ENCODE measurements at places on chromosomes 1 and 21.

DNA sequence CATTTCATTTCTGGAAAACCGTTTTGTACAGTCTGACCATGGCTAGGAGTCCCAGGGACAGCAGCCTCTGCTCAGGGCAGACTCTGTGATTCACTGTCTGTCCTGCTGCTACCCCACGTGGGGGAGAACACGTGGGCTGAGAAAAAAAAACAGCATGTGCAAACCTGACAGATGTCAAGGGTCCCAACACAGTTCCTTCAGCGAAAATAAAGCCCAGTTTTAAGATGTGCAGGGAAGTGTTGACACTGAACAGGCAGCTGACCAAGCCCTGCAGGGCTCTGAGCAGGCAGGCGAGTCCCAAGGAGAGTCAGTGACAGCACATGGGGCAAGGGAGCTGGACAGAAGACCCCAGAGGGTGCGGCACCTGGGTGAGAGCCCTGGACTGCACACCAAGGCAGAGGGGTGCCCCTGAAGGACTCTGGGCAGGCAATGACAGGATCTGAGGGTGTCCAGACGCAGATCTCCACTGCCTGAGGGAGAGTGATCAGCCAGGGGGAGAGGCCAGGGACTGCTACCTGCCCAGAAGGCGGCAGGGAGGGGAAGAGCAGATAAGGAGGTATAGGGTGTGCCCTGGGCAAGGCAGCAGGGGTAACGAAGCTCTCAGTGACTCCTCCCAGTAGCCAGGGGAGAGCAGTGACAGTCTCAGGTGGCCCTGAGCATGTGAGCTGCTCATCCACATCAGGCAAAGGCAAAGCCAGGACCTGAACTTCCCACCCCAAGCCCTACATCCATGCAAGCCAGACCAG is 5.1 kb upstream of the SPATC1L start:
- peak; percentile 34 for DNase-seq

GRCh38 chr21:38839328-38840286 is 33.9 kb downstream of the ETS2 start:
- DNase-seq: no peak

GRCh38 chr21:38645282-38645681 is 147.0 kb upstream of the ERG start:
- no peak for DNase-seq

GRCh38 chr1:209820986-209821385 is 6.8 kb upstream of the UTP25 start:
- DNase-seq: no peak

DNA sequence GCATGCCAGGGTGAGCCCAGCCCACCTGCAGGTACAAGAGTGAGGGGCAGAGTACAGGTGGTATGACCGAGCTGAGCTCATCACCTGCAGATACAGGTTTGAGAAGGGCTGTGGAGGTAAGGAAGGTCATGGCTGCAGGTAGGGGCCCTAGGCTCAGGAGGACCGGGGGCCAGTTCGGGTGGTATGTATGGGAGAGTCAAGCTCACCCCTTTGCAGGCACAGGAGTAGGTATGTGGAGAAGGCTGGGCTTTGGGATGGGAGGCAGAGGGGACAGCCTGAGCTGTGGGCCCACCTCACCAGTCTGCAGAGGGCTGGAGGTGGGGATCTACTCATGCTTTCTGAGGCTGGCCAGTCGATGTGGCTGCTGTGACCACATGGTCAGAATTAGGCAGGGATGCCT is 17.2 kb downstream of the PODN start:
- DNase-seq: no peak

- DNase-seq: no peak
These were observed 1.8 kb downstream of the THEM4 start for GRCh38 chr1:151907363-151908139.

- DNase-seq: no peak
These were observed 237.0 kb downstream of the TBX15 start for GRCh38 chr1:118751166-118751565.

DNA sequence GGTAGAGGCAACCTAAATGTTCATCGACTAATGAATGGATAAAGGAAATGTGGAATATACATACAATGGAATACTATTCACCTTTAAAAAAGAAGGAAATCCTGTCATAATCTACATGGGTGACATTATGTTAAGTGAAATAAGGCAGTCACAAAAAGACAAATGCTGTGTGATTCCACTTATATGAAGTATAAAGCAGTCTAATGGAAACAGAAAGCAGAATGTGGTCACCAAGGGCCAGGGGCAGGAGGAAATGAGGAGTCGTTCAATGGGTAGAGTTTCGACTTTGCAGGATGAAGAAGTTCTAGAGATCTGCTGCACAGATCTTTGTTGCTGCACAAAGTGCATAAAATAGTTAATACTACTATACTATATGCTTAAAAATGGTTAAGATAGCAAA is 7.8 kb downstream of the DIPK1A start:
- DNase-seq: no peak

GRCh38 chr21:39611551-39612190 is 1.1 kb upstream of the B3GALT5 start:
- DNase-seq: no peak

- no peak for DNase-seq
These were observed 15.2 kb downstream of the DBT start for GRCh38 chr1:100234432-100234831.

GRCh38 chr1:75618382-75618781 is 7.5 kb upstream of the SLC44A5 start:
- DNase-seq: no peak

DNA sequence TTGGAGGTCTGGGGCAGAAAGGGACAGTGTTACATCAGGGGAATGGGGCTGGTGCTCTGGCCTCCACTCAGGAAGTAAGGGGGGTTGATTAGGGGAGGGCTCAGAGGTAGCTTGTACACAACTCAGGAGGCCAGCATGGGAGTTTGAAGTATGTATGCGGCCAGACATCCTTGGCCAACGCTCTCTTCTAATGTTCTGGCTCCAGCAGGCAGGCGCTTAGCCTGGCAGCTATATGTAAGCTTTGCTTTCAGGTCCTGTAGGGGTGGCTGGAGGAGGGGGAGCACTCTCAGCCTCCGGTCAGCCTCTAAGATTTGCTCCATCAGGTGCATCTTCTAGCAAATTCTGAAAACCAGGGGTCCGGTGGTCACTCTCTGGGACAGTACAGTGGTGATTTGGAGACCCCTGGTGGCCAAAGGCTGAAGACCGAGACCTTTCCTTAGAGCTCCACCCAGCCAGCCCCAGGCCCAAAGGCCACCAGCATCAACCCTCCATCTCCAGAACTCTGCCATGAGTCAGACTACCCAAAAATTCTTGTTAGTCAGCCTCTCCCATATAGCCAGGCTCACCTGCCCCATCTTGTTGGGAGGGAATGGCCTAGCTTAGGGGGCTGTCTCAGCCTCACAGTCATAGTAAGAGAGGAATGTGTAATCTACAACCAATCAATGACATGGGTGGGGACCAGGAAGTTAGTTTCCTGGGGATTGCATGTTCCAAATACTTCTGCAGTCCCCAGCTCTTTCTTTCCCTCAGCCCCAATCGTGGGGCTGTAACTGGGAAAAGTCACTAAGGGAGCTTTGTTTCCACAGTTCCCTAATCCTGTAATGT is 9.7 kb upstream of the COL8A2 start:
- peak; percentile 65 for DNase-seq

DNA sequence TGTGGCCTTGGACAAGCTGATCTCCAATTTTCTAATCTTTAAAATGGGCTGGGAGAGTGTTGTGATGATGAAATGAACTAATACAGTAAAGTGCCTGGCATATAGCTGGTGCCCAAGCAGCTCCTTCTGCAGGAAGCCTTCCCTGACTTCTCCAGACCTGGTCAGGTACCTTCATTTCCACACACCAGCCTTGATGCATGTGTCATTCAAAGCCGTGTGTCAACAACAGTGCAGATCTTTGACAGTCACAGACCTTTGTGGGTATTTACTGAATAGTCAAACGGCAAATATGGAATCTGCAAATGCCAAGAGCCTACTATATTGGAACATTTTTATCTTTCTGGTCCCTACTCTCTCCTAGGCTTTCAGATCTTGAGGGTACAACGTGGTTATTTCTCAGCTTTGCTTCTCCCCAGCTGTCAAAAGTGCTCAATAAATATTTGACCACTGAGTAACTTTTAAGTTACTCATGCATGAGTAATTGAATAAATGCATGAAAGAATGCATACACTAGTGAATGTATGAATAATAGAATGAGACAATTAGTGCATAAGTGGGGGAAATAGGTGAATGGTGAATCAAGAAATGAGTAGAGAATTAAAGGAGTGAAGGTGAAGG is 75.4 kb downstream of the MDM4 start:
- no peak for DNase-seq

DNA sequence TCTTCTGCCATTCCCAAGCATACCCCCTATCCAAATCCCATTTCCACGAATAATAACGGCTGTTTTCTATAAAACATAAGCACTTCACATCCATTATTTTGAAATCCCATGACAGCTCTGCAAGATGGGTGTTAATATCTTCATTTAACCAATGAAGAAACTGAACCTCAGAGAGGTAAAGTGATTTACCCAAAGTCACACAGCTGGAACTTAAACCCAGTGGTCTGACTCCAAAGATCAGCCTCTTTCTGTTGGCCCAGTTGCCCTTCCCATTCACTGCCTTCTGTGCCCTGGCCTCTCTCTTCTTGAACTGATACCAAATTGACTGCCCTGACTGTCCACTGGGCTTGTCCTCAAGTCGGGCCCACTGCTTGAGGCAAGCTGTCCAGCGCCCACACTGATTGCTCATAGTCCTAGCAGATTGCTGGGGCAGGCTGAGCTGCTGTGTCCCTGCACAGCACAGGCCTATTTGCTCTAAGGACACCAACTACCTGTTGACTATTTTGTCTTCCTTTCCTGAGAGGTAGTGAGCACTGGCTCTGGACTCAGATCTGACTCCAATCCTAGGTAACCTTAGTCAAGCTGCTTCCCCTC is 19.3 kb downstream of the TAL1 start:
- no peak for DNase-seq

GRCh38 chr1:20188455-20188817 is 2.1 kb upstream of the PLA2G2C start:
- no peak for DNase-seq

DNA sequence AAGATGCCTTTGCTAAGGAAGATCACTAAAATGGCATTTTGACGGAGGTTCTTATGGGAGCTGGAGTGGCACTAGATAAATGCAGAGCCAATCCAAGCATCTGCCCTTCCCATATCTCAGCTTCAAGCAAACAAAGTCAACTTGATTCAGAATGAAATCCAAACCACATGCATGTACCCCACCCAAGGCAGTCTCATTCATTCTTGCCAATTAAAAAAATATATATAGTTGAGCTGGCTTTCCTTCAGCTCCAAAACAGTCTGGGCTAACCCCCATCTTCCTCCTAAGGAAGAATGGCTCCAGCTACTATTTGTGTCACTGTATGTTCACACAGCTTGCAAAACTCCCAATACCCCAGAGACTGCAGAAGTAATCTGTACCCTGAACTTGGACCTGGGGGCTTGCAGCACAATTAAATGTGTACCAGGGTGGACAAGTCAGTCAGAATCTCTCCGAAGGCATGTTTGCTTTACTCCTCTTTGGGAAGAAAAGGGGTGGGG is 35.4 kb downstream of the GPR3 start:
- DNase-seq: no peak
